Activated CD8-positive, alpha-beta memory T cell treated with anti-CD3 and anti-CD28 coated beads for 24 hours (primary cell): ENCODE measurements at places on chromosomes 4 and X.

DNA sequence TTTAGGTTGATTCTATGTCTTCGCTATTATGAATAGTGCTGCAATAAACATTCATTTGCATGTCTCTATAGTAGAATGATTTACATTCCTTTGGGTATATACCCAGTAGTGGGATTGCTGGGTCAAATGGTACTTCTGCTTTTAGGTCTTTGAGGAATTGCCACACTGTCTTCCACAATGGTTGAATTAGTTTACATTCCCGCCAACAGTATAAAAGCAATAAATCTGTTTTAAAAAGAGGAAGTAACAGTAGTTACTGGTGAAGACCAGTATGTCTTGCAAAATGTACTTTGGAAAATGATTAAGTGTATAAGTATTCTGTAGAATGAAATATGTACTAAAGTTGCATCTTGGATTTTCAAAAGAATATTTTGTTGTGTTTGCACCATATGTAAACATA, 77.3 kb downstream of the SHROOM4 start:
- no peak for DNase-seq

DNA sequence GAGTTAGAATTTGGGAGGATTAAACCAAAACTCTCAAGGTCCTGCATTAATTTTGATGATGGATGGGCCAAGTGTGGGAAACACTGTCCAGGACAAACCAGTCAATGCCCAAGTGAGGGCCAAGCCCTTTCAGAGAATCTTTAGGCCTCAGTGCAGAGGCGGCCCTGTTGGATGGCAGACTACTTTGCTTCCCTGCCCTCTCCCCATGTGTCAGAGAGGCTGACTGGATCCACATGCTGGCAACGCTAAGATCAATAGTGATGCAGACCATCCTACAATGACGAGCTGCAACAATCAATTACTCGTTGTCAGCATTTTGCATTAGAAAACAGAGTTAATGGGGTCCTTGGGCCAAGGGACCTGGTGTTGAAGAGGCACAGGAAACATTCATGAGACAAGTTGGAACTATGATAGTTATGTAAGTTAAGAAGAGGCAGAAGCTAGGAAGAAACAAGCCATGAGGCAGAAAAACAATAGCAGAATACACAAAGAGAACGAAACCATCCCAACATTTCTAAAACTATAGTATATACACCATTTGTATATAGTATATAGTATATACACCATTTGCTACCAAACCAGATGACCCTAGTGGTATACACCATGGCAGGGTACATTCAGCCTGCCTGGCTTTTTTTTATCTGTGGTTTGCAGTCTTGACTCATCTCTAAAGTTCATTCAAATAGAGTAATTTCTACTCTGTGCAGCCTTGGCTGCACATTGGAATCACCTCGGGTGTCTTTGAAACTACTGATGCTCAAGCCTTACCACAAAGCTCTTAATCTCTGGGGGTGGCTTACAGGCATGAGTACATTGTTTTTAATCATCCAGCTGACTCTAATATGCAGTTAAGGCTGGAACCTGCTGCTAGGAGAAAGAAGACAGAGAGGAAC, 147.7 kb upstream of the GYPA start:
- no peak for DNase-seq

GRCh38 chrX:106451933-106452332, 159.8 kb upstream of the RADX start:
- no peak for DNase-seq

- DNase-seq = no peak
Observed at GRCh38 chr4:117164338-117164737, 79.0 kb upstream of the TRAM1L1 start.

DNA sequence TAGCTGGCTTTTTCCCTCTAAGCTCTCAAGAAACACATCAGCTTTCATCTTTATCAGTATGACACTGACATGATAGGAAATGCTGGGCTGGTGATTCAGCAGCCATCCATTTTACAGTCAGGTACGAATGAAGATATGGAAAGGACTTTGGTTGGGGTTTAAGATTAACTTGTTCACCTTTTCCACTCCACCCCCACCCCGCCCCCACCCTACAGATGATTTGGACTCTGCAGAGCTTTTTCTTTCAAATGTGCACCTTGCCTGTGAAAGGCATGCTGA, 132.6 kb downstream of the AKAP4 start:
- no peak for DNase-seq

DNA sequence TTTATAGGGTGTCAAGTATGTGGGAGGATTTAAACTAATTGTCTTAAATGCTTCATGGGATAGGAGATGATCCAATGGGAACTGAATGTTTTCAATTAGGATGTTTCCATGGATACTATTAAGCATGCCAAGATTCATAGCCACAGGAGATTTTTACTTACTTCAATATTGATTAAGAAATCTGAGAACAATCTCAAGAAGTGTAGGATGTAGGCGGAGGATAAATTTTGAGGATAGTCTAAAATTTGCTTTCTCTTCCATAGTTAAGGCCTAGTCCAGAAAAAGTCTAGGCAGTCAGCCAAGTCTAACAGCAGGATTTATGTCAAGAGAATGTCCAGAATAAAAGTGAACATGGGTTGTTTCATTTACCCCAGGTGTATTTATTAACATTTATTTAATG, 32.8 kb downstream of the REPS2 start:
- DNase-seq = no peak

DNA sequence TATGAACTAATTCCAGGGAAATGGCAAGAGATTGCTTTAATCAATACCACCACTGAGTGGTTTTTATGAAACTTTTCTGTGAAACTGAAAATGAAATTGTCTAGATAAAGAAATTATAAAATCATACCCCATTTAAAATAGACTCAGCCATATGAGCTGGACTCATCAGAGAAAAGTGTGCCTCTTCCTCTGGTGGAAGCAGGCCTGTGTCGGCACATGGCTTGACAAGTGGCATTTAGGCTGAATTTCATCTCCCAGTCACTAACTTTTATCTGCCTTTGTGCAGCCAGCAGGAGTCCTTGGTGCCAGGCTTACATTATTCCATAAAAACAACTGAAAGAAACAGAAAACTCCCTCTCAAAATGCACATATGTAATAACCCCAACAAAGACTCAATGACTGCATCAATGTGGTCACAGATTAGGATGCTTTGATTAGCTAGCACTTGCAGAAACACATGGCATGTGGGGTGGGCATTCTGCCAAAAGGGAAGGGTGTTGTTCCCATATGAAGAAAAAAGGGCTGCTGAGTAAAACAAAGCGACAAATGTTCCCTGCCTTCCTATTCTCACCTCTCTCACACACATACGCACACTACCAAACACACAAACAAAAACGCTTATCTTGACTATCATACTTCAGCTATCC, 232.3 kb downstream of the PABPC4L start:
- DNase-seq = no peak

DNA sequence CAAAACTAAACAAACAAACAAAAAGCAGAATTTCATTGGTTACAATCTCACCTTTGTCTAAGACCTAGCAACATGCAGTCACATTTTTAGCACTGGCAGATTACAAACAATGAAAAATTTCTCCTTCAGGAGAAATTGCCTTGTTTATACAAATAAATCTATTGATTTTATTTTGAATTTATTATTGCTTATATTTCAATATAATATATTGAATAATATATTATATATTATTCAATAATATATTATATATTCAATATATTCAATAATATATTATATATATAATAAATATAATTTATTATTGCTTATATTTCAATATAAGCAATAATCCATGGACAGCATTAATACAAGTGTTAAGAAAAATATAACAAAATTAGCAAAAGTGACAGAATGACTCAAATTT, 131.7 kb downstream of the ADGRA3 start:
- no peak for DNase-seq

GRCh38 chr4:102780476-102781144, 19.8 kb upstream of the MANBA start:
- no peak for DNase-seq

DNA sequence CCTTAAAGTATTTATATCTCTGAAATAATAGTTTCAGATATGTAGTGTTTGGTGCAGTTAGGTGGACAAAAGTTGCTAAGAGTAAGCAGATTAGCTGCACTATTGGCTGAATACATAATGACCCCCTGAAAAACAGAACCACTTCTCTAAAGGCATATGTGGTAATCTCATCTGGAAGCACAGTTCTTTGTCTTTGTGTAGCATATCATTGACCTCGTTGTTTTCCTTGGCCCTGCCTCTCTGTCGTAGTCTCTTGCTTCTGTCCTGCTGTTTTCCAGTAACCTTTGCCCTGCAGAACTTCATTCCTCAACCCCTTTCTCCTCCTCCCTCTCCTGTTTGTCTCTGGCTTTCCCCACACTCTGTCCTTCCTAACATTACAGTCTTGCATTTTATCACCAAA, 41.4 kb downstream of the JADE3 start:
- DNase-seq = no peak

GRCh38 chr4:108529984-108530905, 90.1 kb upstream of the RPL34 start:
- DNase-seq = no peak

DNA sequence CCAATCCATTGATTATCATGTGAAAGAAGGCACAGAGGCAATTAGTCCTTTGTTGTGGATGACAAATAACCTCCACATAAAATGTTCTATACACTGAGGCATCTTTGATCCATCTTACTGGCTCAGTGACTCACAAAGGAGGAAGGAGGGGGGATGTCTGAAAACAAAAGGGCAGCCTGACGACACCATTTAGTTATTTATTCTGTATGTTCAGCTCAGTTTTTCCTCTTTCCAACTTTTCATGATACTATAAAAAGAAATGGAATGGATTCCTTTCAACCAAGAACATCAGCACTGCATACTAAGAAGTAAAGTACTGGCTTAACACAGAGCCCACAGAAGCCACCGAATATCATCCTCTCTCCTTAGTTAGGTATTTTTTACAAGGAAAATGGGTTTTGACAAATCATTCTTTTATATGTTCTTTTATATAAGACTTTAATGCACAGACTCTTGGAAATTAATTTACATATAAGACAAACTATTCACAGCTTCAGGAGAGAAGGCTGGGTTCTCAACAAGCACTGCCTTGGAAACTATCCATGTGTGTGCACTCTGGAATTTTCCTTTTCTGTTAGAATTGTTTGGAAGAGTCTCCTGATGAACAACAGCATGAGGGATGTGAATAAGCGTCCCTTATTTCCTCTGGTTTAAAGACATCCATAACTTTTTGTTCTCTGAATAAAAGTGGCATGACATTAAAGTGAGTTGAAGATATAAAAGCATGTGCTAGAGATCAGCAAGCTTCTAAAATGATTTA, 135.6 kb downstream of the TSPAN5 start:
- no peak for DNase-seq

GRCh38 chrX:109812236-109812635, 79.2 kb upstream of the ACSL4 start:
- DNase-seq = no peak

DNA sequence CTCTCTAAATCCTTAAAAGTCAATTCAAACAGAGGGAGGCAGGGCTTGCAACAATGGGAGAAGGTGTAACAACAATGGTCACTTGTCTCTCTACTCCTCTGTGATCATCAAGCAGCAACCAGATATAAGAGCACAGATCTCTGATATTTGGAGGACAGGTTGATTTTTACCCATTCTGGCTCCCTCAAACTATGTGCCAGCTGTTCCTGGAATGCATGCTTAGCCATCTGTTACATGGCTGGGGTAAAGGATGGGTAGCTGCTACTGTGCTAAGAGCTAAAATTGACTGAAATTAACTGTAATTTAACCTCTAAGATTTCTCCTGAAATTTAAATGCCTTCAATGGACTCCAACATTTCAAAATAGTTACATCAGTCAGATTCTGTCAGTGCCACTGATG, 1459.9 kb downstream of the PCDH7 start:
- DNase-seq = no peak

- DNase-seq = peak; percentile 68
Observed at GRCh38 chr4:87093443-87094123, 126.8 kb downstream of the KLHL8 start.

DNA sequence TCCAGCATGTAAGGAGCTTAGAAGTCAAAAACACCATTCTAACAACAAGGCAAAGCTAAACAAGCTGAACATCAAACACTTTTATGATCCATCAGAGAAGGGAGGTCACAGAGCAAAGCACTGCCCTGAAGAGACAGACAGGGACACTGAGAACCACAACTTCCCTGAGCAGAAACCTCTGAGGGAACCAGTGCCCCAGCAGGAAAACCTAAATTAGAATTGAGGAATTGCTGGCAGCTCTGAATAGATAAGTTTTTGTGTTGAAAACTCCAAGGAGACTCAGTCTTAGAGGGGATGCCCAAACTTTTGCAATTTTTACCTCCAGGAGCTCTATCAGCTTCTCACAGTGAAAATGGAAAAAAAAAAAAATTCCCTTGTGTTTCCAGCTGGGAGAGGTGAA, 83.0 kb upstream of the MAPK10 start:
- DNase-seq = no peak

- DNase-seq = no peak
Observed at GRCh38 chr4:137467537-137467936, 64.8 kb downstream of the PCDH18 start.

DNA sequence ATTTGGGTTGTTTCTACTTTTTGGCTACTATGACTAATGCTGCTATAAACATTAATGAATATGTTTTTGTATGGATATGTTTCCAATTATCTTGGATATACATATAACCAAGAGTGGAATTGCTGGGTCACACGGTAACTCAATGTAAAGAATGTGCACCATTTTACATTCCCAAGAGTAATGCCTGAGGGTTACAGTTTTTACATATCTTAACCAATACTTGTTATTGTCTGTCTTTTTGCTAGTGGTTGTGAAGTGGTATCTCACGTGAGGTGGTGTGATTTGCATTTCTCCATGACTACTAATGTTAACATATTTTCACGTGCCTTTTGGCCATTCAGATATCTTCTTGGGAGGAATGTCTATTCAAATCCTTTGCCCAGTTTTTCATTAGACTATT, 200.3 kb upstream of the MAB21L2 start:
- DNase-seq = no peak

- no peak for DNase-seq
Observed at GRCh38 chr4:20219521-20219920, 32.2 kb upstream of the SLIT2 start.

DNA sequence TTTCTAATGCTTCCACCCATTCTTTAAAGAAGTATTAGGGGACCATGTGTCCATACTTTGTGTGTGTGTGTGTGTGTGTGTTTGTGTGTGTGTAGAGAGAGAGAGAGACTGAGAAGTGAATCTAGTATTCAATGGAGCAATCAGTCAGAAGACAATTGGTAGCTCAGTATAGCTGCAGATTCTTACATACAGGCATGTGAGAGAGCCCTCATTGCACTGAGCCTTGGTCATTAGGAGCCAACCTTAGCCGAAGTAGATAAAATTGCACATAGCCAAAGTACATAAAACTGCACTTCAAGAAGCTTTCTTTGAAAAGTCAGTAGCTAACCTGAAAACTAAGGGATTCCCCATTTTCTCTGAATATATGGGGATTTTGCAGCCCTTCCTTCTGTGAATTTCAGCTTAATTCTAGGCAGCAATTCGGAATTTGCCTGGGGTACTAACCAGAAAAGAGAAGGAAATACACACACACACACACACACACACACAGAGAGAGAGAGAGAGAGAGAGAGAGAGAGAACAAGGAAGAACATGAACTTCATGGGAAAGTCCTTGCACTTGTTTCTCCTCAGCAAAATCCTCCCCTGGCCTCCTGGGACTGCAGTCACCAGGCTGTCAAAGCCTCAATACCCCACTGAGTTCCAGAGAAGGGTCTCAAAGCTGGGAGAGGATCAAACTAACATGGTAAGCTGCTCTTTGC, 1.7 kb upstream of the PRDM8 start:
- DNase-seq = no peak
